ENCODE measurements at places on chromosomes 4 and X.

GRCh38 chr4:143721317-143721716 lies 20.8 kb upstream of the FREM3 start:
- no peak for DNase-seq

- DNase-seq: no peak
These were observed 351.9 kb upstream of the FTHL17 start for GRCh38 chrX:31423609-31424189.

- no peak for DNase-seq
These were observed 186.0 kb downstream of the CRLF2 start for GRCh38 chrX:1026263-1027015.

DNA sequence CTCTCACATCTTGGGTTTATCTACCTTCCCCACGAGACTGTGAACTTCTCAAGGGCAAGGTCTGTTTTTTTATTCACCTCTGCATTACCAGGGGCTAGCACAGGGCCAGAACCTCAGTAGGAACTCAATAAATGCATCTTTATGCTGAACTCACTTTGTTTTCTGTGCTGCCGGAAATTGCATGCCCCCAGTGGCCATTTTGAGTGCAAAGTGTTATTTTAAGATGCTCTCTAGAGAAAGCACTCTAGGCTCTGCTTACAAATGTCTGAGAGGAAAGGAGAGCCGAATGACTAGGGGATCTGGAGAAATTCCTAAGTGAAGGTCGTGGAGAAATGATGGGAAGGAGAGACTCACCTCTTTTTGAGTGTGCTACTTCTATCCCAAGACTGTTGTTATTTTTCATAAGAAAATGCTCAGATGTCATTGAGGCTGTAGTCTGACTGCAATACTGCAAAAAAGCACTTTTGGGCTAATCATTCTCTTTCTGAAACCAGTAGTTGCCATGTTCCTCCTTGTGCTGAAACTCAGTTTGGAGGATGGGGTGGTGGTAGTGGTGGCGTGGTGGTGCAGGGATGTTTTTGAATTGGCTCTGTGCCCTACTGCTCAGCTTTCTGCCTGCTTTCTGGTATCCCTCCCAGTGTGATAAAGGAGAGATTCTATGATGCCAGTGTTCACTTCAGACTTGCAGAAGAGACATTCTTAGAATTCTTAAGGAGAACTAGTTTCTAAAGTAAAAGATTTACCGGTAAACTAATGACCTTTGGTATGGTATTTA lies 41.3 kb downstream of the DOCK11 start:
- no peak for DNase-seq

DNA sequence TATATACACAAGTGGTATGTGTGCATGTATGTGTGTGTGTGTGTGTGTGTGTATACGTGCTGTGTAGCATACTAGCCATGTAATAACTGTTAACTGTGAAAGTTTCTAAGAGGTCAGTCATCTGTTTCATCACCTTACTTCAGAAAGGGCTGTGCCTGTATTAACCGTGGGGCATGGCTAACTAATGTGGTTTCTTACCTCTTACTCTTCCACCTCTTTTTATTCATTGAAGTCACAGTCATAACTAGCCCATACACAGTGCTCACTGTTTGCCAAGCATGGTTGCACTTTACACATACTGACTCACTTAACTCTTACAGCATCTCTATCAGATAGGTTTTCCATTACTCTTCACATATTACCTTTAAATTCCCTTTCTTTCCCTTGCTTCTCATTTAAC lies 23.7 kb upstream of the LRAT start:
- DNase-seq: no peak

GRCh38 chrX:16457239-16457638 lies 192.7 kb upstream of the S100G start:
- DNase-seq: no peak

DNA sequence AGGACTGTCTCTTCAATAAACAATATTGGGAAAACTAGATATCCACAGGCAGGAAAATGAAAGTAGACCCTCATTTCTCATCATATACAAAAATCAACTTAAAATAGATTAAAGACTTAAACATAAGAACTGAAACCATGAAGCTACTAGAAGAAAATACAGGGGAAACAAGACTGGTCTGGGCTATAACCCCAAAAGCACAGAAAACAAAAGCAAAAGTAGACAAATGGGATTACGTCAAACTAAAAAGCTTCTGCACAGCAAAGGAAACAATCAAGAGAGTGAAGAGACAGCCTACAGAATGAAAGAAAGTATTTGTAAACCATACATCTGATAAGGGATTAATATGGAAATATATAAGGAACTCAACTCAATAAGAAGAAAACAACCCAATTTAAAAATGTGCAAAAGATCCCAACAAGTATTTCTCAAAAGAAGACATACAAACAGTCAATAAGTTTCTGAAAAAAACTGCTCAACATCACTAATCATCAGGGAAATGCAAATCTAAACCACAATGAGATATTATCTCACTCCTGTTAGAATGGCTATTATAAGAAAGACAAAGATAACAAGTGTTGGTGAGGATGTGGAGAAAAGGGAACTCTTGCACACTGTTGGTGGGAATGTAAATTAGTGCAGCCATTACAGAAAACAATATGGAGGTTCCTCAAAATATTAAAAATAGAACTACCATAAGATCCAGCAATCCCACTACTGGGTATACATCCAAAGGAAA lies 325.3 kb upstream of the RASGEF1B start:
- no peak for DNase-seq

Data from stimulated activated CD8-positive, alpha-beta memory T cell treated with anti-CD3 and anti-CD28 coated beads, Interleukin-4, amount 100 ng/mL, for 1 hour (primary cell).